ENCODE measurements at places on chromosomes 4 and X.

DNA sequence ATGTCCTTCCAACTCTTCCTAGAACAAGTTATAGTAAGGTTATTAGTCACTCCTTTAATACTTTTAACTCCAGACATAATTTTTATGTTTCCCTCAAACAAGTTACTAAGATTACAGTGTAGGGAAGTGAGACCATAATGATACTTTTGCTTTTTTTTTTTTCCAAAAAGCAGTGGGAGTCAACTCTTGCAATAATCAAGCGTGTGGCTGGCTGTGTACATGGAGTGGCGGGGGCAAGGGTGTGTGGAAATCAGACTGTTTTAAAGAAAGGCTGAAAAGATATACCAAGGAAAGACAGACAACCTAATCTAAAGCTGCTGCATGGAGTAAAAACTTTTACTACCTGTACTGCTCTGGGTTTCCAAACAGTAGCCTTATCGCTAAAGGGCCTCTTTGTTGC lies 4.1 kb downstream of the NOA1 start:
- no peak for DNase-seq

DNA sequence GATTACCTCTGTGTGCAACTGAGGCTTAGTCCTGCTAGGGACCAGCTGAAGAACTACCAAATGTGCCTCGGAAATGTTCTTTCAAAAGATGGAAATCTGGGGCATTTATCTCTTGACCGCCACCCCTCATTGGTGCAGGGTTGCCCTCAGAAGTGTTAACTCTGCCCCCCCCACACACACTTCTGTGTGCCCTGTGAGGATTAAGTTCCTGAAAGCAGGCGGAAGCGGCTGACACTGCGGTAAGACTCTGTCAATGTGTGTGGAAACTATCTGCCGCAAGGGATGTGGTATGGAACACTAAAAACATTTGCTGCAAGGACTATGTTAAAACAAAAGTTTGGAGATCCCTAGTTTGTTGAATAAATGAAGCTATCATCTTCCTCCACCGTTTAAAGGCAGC lies 106.9 kb upstream of the NDP start:
- DNase-seq, result no peak

GRCh38 chr4:150089732-150090131 lies 11.5 kb downstream of the DCLK2 start:
- DNase-seq, result no peak

DNA sequence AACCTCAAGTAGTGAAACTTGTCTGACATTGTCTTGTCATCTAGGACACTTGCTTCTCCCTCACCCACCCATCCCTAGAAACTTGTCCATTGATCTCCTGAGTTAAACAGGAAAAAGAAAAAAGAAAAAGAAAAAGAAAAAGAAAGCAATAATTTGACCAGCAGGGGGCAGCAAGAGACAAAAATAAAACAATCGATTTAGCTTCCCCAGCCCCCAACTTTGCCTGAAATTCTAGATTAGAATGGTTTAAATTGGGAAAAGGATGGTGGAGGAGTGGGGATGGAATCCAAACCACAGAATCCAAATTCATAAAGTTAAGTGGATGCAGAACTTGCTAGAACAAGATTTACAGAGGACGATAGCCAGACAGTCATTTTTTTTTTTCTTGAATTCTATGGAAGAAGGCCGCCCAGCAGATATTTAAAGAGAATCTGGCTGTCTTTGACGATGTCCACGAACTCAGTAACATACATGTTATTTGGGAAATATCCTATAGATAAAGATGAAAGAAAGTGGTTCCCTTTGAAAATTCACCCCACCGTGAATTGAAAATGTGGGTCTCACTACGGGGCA lies 282.9 kb downstream of the USP46 start:
- no peak for DNase-seq

Measured in NCI-H1417 treated with DMSO at 0.1 percent for 48 hours (cell line).